Stimulated activated CD8-positive, alpha-beta memory T cell treated with anti-CD3 and anti-CD28 coated beads, Interleukin-15, amount 100 ng/mL, for 24 hours (primary cell): ENCODE measurements at places on chromosomes 2 and 18.

GRCh38 chr2:26617588-26618083, 23.5 kb downstream of the CIB4 start:
- DNase-seq, result no peak

DNA sequence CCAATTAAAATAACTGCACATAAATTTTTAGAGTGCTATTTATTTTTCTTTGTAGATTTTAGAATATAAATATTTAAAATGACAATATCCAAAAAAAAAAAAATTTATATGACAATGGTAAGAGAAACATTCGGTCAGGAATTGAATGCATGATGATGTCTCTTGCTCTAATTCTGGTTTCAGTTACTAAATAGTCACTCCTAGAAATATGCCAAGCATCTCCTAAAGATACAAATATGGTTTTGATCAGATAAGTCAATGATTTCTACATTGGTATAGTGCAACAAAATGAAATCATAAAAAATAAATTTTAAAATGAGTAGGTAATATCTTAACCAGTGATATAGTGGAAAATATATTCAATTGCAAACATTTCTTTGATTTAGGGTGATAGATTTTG, 95.9 kb upstream of the ACKR3 start:
- DNase-seq, result no peak

GRCh38 chr2:109503191-109503590, 110.6 kb downstream of the SEPTIN10 start:
- no peak for DNase-seq

GRCh38 chr2:22947741-22948140, 437.2 kb upstream of the KLHL29 start:
- no peak for DNase-seq

GRCh38 chr2:201185863-201186262, 2.9 kb downstream of the CASP10 start:
- DNase-seq, result no peak

DNA sequence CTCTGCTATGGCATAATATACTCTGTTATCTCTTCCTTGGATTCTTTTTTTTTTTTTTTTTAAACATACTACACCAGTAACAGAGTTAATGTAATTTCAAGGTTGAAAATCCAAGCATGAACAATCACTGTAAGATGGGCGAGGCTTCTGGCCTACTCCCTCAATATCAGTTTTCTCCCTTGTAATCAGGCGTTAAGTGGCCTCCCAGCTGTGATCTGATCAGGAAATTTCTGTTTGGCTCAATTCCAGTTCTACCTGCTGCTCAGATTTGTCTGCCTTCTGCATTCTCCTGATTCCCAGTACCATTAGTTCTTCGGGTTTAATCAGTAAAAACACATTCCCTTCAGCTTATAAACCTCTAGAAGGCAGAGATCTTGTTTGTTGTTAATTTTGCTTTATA, 18.6 kb downstream of the PRKD3 start:
- DNase-seq, result no peak

GRCh38 chr2:110876167-110876999, 144.0 kb downstream of the ACOXL start:
- no peak for DNase-seq

DNA sequence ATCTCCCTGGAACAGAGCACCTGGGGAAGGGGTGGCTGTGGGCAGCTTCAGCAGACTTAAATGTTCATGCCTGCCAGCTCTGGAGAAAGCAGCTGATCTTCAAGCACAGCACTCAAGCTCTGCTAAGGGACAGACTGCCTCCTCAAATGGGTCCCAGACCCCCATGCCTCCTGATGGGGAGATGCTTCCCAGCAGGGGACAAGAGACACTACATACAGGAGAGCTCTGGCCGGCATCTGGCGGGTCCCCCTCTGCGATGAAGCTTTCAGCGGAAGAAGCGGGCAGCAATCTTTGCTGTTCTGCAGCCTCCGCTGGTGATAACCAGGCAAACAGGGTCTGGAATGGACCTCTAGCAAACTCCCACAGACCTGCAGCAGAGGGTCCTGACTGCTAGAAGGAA, 294.8 kb downstream of the RND3 start:
- DNase-seq, result no peak

- no peak for DNase-seq
Observed at GRCh38 chr2:45085487-45085886, 76.2 kb upstream of the SIX2 start.

- DNase-seq, result peak; percentile 20
Observed at GRCh38 chr18:12726774-12727550, 24.1 kb downstream of the PSMG2 start.

DNA sequence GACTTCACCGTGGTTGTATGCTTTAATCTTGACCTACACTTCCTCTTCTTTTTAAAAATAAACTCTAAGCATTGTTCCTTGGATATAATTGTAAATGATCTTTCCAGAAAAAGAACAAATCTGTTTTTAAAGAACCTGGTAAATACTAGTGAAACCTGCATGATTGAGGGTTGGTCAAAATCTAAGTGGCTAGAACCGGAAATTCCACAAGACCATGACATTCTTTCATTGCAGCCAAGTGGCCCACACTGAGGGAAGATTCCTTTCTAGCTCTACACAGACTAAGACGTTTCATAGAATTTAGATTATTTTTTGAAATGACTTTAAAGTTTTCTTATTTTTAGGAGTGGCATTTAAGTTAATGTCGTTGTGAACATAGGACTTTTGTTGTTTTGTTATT, 356.7 kb downstream of the NYAP2 start:
- no peak for DNase-seq

- DNase-seq, result no peak
Observed at GRCh38 chr2:30363406-30363805, 83.6 kb upstream of the LCLAT1 start.

GRCh38 chr2:7097353-7097895, 180.2 kb downstream of the RNF144A start:
- peak; percentile 62 for DNase-seq

GRCh38 chr2:110904116-110904778, 171.9 kb downstream of the ACOXL start:
- no peak for DNase-seq

DNA sequence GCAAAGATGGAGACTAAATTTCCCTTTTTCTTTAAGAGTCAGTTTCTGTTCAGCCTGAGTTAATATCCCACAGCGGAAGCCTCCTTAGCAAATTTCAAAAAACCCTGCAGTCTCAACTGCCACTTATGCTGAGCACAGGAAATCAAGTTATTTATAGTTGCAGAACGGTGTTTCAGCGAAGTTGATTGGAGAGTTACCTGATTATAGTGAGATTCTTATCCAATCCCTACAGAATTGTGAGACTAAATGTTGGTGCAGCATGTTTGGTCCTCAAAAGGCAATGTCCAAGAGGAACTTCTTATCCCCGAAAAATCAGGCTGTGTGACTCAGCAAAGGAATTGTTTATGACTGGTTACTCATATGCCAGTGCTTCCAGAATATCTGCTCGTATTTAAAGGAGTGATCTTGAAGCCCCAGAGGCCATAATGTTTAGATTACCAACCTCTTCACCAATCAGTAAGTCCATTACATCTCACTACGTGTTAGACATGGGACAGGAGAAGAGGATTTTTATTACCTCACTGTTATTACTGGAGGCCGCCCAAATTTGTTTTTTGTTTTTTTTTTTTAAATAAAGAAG, 67.9 kb downstream of the LRRFIP1 start:
- no peak for DNase-seq

DNA sequence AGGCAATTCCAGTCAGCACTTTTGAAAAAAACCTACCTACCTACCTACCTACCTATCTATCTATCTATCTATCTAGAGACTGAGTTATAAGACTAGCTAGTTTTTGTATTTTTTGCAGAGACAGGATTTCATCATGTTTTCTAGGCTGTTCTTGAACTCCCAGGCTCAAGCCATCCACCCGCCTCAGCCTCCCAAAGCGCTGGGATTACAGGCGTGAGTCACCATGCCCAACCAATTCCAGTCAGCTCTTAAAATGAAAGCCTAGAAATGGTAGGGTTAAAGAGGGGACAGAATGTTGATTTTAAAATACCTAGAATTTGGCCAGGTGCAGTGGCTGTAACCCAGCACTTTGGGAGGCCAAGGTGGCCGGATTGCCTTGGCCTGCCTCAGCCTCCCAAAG, 19.1 kb downstream of the MSH2 start:
- no peak for DNase-seq

DNA sequence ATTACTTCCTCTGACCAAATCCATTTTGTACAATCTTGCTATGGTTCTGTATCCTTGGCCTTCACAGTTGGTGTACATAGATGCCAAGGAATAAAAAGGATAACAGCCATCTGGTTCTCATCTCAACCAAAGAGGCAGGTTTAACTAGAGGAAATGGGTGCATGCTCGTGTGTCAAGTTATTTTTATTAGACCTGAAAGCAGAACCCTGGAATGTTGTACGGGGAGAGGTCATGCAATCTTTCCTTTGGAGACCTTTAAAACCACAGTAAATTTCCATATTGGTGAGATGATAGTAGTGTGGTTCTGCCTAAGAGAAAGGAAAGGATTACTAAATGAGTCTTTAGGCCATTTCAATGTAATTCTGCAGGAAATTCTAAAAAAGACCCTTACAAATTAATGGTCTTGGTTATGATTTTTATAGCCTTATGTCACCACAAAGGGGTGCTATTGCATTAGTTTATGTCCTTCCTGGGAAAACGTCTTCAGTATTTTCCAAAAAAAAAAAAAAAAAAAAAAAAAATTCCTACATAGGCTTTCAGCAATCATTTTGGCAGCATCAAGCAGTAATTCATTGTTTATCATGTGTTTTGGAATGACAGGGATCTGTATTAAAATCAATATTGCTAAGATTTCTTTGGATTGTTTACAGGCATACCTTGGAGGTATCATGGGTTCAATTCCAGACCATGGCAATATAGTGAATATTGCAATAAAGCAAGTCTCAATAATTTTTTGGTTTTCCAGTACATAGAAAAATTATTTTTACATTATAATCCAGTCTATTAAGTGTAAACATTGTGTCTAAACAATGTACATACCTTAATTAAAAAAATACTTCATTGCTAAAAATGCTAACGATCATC, 270.8 kb downstream of the NYAP2 start:
- DNase-seq, result no peak

GRCh38 chr2:28547906-28548600, 52.2 kb downstream of the PLB1 start:
- DNase-seq, result no peak

- no peak for DNase-seq
Observed at GRCh38 chr2:227739351-227739750, 6.3 kb upstream of the SCYGR8 start.

GRCh38 chr2:217611056-217611455, 391.7 kb downstream of the TNS1 start:
- DNase-seq, result no peak

DNA sequence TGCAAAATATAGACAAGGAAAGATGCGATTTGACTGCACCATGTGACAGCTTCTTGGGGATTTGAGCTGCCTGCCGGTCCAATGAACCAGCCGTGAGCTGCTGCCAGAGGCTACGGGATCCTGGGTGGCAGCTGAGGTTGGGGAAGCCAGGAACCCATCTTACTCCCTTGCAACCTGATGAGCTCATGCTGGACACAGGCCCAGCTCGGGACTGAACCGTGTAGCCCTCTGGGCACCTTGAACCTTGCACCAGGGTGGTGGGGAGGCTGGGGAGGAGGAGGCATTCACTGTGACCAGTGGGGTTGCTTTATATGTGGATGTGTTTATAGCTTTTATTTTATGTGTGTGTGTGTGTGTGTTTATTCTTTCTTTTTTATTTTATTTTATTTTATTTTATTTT, 9.1 kb downstream of the ALPI start:
- no peak for DNase-seq

- no peak for DNase-seq
Observed at GRCh38 chr18:74836296-74837139, 238.8 kb downstream of the ZNF407 start.
